ENCODE measurements at places on chromosomes 6 and 20. TPM values are rescaled to one million over a fixed set of nuclear protein-coding genes. Genes with fewer than 3 reads are reported as not detected.

Gene PHACTR1
- 1.6 TPM for total RNA-seq

- H3K4me3 ChIP-seq = no peak overlapping the region
- H3K27me3 ChIP-seq = no peaks in the 10 kb centered on the region
- H3K36me3 ChIP-seq = no peaks in the 10 kb centered on the region
Measured at GRCh38 chr6:115668781-115669180, 391.9 kb downstream of the FRK start.

DNA sequence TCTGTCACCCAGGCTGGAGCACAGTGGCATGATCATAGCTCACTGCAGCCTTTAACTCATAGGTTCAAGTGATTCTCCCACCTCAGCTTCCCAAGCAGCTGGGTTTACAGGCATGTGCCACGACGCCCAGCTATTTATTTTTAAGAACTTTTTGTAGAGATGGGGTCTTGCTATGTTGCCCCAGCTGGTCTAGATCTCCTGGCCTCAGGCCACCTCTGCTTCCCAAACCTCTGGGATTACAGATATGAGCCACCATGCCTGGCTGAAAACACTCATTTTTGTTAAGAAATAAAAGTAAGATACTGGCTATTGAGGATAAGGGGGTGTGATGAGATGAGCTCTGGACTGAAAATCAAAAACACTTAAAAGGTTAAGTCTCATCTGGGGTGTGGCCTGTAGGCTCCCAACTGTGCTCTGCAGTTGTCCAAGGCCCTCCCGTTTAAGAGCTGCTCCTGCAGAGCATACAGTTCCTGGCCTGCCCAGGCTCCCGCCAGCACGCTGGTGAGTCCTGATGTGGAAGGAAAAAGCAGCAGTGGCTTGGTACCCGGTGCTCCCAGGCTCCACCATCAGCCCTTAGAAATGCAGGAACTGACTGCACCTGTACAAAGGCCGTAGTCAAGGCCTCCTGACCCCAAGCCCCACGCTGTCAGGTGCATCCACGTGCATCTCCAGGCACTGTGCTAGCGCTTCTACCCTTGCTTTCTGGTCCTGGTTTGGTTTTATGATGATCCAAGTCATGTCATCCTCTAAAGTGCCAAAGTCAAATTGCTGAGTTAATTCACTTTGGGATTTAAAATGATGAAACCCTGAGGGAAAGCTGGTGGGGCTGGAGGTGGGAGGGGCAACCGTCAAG lies 111.5 kb downstream of the TMEM242 start:
- peaks cover 2% of the 10 kb centered on the region for H3K4me1 ChIP-seq
- DNase-seq = no peak
- peaks cover 4% of the 10 kb centered on the region for H3K36me3 ChIP-seq
- H3K27me3 ChIP-seq = no peaks in the 10 kb centered on the region

- no peak overlapping the region for H3K27ac ChIP-seq
- DNase-seq = no peak
- H3K4me1 ChIP-seq = no peaks in the 10 kb centered on the region
- no peaks in the 10 kb centered on the region for H3K27me3 ChIP-seq
Measured at GRCh38 chr6:313087-313486, 20.8 kb downstream of the DUSP22 start.

Gene PAQR8
- 13.4 TPM for total RNA-seq

- no peaks in the 10 kb centered on the region for H3K27me3 ChIP-seq
- no peak overlapping the region for H3K27ac ChIP-seq
- no peak overlapping the region for H3K4me3 ChIP-seq
- DNase-seq = no peak
- H3K36me3 ChIP-seq = peaks cover 10% of the 10 kb centered on the region
- H3K4me1 ChIP-seq = no peaks in the 10 kb centered on the region
Measured at GRCh38 chr6:21208081-21208795, 385.3 kb upstream of the SOX4 start.

Gene HINT3
- total RNA-seq = 15.0 TPM

Gene ENPP5
- not detected for total RNA-seq

Gene SAPCD1
- total RNA-seq = 2.5 TPM

- H3K27ac ChIP-seq = no peak overlapping the region
- no peak overlapping the region for H3K4me3 ChIP-seq
- H3K27me3 ChIP-seq = peaks cover 50% of the 10 kb centered on the region
- no peaks in the 10 kb centered on the region for H3K36me3 ChIP-seq
- no peaks in the 10 kb centered on the region for H3K4me1 ChIP-seq
Measured at GRCh38 chr20:38337561-38338140, 8.6 kb upstream of the LBP start.

- H3K4me1 ChIP-seq = no peaks in the 10 kb centered on the region
- H3K4me3 ChIP-seq = no peak overlapping the region
- H3K36me3 ChIP-seq = no peaks in the 10 kb centered on the region
- H3K27me3 ChIP-seq = peaks cover 8% of the 10 kb centered on the region
- no peak for DNase-seq
Measured at GRCh38 chr6:108771421-108771820, 76.8 kb upstream of the ARMC2 start.

Gene TUBB2B
- total RNA-seq = 67.2 TPM

DNA sequence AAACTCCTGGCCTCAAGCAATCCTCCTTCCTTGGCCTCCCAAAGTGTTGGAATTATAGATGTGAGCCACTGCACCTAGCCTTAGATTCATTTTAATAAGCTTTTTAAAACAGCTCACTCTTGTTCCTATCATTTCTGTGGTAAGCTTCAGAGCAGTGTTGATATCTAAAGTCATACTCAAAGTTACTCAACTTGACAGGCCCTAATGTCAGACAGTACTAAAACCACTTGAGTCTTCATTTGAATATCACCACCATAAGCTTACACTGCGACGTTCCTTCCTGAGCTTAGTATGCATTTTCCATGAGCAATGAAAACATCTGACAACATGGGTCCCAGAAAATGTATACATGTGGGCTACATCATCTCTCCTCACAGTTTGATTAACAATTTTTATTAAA lies 6.0 kb downstream of the FUCA2 start:
- H3K36me3 ChIP-seq = peaks cover 42% of the 10 kb centered on the region
- H3K27ac ChIP-seq = no peak overlapping the region

Gene IL17F
- not detected for total RNA-seq

GRCh38 chr6:144217264-144217663 lies 66.9 kb downstream of the STX11 start:
- H3K27ac ChIP-seq = peak overlapping the region; percentile 97
- H3K4me3 ChIP-seq = peak overlapping the region; percentile 92
- H3K4me1 ChIP-seq = peaks cover 29% of the 10 kb centered on the region
- no peak for DNase-seq
- no peaks in the 10 kb centered on the region for H3K27me3 ChIP-seq

Gene DACT2
- total RNA-seq = 1.4 TPM

DNA sequence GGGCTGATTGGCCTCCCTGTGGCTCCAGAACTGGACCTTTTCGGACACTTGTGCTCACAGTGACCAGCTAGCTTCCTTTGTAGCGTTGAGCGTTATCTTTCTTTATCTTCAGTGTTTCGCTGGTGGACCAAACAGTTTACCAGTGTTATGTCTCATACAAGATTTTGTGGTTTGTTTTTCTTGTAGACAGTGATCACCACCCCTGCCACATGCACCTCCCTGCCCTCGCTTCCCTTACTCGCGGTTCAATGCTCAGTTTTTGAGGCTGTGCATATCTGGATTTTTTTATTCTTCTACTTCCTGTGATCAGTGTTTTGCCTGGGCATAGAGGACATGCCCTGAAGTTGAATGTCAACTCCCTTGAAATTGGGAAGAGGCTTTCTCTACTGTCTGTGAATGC lies 16.4 kb downstream of the MYT1 start:
- no peaks in the 10 kb centered on the region for H3K4me1 ChIP-seq
- no peak for DNase-seq
- no peaks in the 10 kb centered on the region for H3K36me3 ChIP-seq
- no peak overlapping the region for H3K27ac ChIP-seq
- H3K4me3 ChIP-seq = no peak overlapping the region

- DNase-seq = no peak
Measured at GRCh38 chr6:18600255-18600654, 213.1 kb downstream of the RNF144B start.

Gene ATRN
- total RNA-seq = 50.2 TPM

Gene PRPH2
- total RNA-seq = not detected

GRCh38 chr6:134389129-134389528 lies 71.2 kb upstream of the SGK1 start:
- no peaks in the 10 kb centered on the region for H3K27me3 ChIP-seq
- H3K4me1 ChIP-seq = no peaks in the 10 kb centered on the region
- no peaks in the 10 kb centered on the region for H3K36me3 ChIP-seq

GRCh38 chr6:165574220-165575157 lies 88.6 kb downstream of the PDE10A start:
- no peak for DNase-seq
- no peak overlapping the region for H3K4me3 ChIP-seq
- H3K27ac ChIP-seq = no peak overlapping the region
- H3K36me3 ChIP-seq = no peaks in the 10 kb centered on the region
- H3K4me1 ChIP-seq = peaks cover 17% of the 10 kb centered on the region
- H3K27me3 ChIP-seq = no peaks in the 10 kb centered on the region

Gene FNDC1
- total RNA-seq = 0.64 TPM

DNA sequence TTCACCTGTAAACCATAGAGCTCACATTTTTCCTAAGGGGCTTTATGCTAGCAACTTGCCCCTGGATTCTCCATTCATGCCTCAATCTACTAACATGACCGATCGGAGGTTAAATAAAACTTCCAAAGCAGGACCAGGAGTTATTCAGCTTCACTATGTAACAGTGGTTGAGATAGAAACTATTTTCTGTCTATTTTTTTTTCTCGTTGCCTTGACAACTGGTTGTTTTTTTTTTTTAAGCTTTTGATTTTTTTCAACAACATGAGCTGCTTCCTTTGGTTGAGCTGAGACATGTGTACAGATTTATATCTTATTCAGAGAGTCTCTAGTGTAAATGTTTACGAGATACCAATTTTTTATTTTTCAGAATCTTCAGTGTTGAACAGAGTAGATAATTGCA lies 85.7 kb downstream of the SHLD1 start:
- peaks cover 16% of the 10 kb centered on the region for H3K4me1 ChIP-seq
- H3K27ac ChIP-seq = peak overlapping the region; percentile 71
- H3K27me3 ChIP-seq = peaks cover 2% of the 10 kb centered on the region
- no peak overlapping the region for H3K4me3 ChIP-seq

- no peaks in the 10 kb centered on the region for H3K36me3 ChIP-seq
- peaks cover 21% of the 10 kb centered on the region for H3K4me1 ChIP-seq
- H3K4me3 ChIP-seq = peak within 1 kb of the TSS; percentile 87
- H3K27me3 ChIP-seq = peaks cover 13% of the 10 kb centered on the region
Measured at GRCh38 chr20:3239026-3239866, at the start of gene SLC4A11. TSS of gene SLC4A11 (minus strand) at chr20:3239190. CDS start at chr20:3239137, 53 bp downstream.

Gene BTNL2
- not detected for total RNA-seq

GRCh38 chr6:155426408-155426945 lies 29.2 kb downstream of the NOX3 start:
- no peak for DNase-seq
- H3K4me1 ChIP-seq = no peaks in the 10 kb centered on the region
- H3K4me3 ChIP-seq = no peak overlapping the region
- H3K36me3 ChIP-seq = no peaks in the 10 kb centered on the region

DNA sequence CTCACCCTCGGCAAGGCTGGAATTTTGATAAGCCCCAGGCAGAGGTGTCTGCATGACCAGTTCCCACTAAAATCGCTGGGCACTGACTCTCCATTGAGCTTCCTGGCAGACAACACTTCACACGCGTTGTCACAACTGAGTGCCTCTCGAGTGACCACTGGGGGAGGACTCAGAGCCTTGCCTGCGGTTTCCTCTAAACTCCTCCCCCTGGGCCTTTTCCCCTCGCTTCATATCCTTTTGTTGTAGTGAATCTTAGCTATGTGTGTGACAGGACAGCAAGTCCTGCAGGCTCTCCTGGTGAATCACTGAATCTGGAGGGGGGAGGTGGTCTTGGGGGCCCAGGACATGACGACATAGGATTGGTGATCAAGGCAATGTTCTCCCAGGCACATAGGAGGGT lies 670.8 kb downstream of the PRKN start:
- no peak overlapping the region for H3K4me3 ChIP-seq
- DNase-seq = no peak
- peaks cover 29% of the 10 kb centered on the region for H3K4me1 ChIP-seq
- no peaks in the 10 kb centered on the region for H3K27me3 ChIP-seq
- no peaks in the 10 kb centered on the region for H3K36me3 ChIP-seq

- H3K27me3 ChIP-seq = peaks cover 12% of the 10 kb centered on the region
- no peak overlapping the region for H3K27ac ChIP-seq
- H3K36me3 ChIP-seq = no peaks in the 10 kb centered on the region
- H3K4me3 ChIP-seq = no peak overlapping the region
- DNase-seq = no peak
Measured at GRCh38 chr6:69935079-69935478, 68.7 kb downstream of the COL19A1 start.

Gene ADAM33
- total RNA-seq = 34.7 TPM

- no peak overlapping the region for H3K4me3 ChIP-seq
- H3K27me3 ChIP-seq = no peaks in the 10 kb centered on the region
- H3K36me3 ChIP-seq = no peaks in the 10 kb centered on the region
Measured at GRCh38 chr6:22442826-22443225, 126.5 kb upstream of the HDGFL1 start.

DNA sequence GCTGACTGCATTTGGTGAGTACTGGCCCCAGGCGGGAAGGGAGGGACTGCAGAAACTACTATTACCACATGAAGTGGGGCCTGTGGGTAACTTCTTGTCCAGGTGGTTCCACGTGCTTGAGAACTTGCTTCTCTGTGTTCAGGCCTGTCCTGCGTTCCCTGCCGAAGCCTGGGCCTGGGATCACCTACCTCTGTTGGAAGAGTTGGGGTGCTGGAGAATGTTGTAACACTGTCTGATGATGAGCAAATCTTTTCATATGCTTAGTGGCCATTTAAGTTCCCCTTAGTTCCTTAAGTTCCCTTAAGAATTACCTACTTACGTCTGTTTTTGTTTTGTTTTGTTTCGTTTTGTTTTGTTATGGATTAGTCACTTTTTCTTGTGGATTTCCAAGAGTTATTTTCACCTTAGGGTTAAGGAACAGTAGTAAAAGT lies 154.4 kb downstream of the DTNBP1 start:
- no peak overlapping the region for H3K27ac ChIP-seq
- no peak overlapping the region for H3K4me3 ChIP-seq
- DNase-seq = no peak
- H3K27me3 ChIP-seq = no peaks in the 10 kb centered on the region

GRCh38 chr6:137230547-137230946 lies 11.4 kb upstream of the IFNGR1 start:
- H3K4me3 ChIP-seq = no peak overlapping the region
- H3K36me3 ChIP-seq = no peaks in the 10 kb centered on the region
- H3K27me3 ChIP-seq = no peaks in the 10 kb centered on the region
- H3K27ac ChIP-seq = no peak overlapping the region

Gene SPATA2
- 7.1 TPM for total RNA-seq

GRCh38 chr6:165634101-165634880 lies 28.8 kb downstream of the PDE10A start:
- H3K4me3 ChIP-seq = no peak overlapping the region
- DNase-seq = no peak
- H3K27me3 ChIP-seq = no peaks in the 10 kb centered on the region
- H3K36me3 ChIP-seq = no peaks in the 10 kb centered on the region
- peaks cover 40% of the 10 kb centered on the region for H3K4me1 ChIP-seq
- no peak overlapping the region for H3K27ac ChIP-seq

Gene PM20D2
- total RNA-seq = 7.9 TPM

Gene NKAPL
- not detected for total RNA-seq

- H3K4me1 ChIP-seq = no peaks in the 10 kb centered on the region
- no peak overlapping the region for H3K4me3 ChIP-seq
- no peaks in the 10 kb centered on the region for H3K36me3 ChIP-seq
- H3K27me3 ChIP-seq = no peaks in the 10 kb centered on the region
- DNase-seq = no peak
Measured at GRCh38 chr20:30286157-30286556, 971.3 kb upstream of the DEFB115 start.

Gene FRMD1
- 0.34 TPM for total RNA-seq

Gene MAP3K5
- 1.3 TPM for total RNA-seq

Data from osteocyte (in vitro differentiated cells).